ENCODE measurements at places on chromosomes 11 and 22.

GRCh38 chr11:73578592-73579185 is 19.2 kb downstream of the FAM168A start:
- no peak for DNase-seq

GRCh38 chr22:23603266-23603665 is 23.2 kb upstream of the IGLL1 start:
- no peak for DNase-seq

DNA sequence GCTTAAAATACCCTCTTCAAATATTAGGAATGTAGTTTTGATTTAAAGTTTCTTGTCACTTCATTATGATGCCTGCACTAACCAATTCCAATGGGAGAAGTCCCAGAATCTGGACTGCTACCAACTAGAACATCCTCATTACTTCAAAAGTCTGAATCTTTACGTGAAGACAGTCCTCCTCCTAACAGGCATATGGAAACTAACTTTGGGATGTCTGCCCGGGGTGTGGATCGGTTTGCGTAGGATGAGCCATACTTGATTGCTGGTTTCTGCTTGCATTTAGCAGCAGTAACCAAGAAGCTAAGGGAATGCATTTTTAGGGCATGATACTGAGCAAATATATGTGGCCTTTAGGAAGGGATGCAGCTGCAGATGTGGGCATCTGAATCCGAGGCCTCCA is 177.1 kb downstream of the LRRC4C start:
- DNase-seq: no peak

DNA sequence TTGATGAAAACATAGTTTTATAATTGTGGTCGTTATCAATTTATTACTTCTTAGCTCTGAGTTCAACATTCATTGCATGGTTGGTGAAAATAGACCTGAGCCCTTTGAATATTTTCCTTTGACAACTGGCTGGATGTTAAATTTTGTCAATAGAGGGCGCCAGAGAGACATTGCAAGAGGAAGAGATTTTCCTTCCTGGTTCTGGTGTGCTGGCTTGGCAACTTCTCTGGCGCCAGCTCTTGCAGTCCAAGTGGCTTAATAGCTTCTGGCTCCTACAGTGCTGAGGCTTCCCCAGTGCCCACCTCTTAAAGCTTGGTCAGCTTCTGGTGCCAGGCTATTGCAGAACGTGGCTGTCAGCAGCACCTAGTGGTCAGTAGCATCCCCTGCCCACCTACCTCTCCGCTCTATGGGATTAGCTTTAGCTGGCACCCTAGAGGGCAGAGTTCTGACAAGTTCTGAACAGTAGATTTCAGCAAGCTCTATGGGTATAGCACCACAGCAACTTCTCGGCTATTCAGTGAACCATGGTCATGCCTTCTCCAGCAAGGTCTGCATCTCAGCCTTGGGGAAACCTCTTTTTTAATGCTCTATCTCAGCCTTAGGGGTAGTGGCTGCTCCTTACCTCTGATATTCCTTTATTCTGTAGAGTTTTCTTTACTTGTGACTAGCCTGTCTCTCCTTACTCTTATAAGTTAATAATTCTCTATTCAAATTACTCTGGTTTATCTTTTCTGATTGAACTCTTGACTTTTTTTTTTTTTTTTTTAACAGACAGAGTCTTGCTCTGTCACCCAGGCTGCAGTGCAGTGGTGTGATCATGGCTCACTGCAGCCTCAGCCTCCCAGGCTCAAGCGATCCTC is 59.4 kb downstream of the ACER3 start:
- DNase-seq: peak; percentile 87

- DNase-seq: no peak
These were observed 106.4 kb downstream of the BRD1 start for GRCh38 chr22:49721211-49721763.

DNA sequence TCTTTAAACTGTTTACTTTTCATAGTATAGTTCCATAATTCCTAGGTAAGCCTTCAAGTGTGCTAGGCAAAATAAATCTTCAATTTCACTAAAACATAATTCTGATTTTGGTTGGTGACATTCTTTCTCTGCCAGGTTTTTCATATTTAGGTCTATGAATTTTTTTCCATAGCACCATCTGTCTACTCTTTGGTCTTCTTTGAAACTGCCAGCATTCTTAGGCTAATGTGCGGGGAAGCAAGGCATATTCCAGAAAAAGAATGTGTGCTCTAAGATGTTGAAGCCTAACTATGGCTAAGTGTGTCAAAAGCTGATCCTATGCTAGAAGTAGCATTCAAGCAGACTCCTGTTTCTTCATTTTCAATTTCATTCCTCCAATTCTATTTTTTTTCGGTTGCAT is 213.9 kb upstream of the C11orf87 start:
- DNase-seq: no peak

- DNase-seq: no peak
These were observed 166.1 kb upstream of the API5 start for GRCh38 chr11:43145653-43146052.

DNA sequence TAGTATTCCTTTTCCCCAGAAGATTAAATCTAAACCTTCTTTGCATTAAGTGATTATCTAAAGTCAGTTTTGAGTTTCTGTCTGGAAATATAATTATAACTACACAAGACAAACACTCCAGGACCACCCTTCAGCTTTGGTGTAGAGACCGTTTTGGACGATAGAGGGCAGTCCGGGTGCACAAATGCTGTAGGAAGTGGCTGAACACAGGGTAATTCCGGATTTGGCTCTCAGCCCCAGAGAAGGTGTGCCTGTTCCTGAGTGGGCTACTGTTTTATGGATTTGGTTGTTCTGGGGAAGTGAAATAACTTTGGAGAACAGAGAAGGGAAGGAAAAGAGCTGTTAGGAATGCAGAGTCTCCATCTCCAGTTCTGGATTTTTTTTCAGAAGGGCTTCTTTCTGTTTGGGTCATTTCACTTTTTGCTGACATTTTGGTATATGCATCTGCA is 14.8 kb downstream of the EXT2 start:
- peak; percentile 35 for DNase-seq

GRCh38 chr11:2533587-2534133 is 88.9 kb downstream of the KCNQ1 start:
- peak; percentile 90 for DNase-seq
